ENCODE measurements at places on chromosomes 7 and 10.

GRCh38 chr10:16910793-16911164 lies 93.6 kb upstream of the RSU1 start:
- DNase-seq = no peak

GRCh38 chr10:75408911-75409885 lies 7.6 kb upstream of the ZNF503 start:
- DNase-seq = no peak

- DNase-seq = no peak
Measured at GRCh38 chr10:5549462-5550249, 24.9 kb downstream of the CALML3 start.

- peak; percentile 81 for DNase-seq
Measured at GRCh38 chr10:133274751-133275683, 1.7 kb downstream of the ADAM8 start.

GRCh38 chr7:25565949-25566348 lies 337.7 kb upstream of the NPVF start:
- DNase-seq = peak; percentile 68

GRCh38 chr7:95596198-95597063 lies at the start of gene PDK4:
TSS of gene PDK4 (minus strand) at chr7:95596516. CDS start at chr7:95596293, 223 bp downstream.
- DNase-seq = peak; percentile 7

DNA sequence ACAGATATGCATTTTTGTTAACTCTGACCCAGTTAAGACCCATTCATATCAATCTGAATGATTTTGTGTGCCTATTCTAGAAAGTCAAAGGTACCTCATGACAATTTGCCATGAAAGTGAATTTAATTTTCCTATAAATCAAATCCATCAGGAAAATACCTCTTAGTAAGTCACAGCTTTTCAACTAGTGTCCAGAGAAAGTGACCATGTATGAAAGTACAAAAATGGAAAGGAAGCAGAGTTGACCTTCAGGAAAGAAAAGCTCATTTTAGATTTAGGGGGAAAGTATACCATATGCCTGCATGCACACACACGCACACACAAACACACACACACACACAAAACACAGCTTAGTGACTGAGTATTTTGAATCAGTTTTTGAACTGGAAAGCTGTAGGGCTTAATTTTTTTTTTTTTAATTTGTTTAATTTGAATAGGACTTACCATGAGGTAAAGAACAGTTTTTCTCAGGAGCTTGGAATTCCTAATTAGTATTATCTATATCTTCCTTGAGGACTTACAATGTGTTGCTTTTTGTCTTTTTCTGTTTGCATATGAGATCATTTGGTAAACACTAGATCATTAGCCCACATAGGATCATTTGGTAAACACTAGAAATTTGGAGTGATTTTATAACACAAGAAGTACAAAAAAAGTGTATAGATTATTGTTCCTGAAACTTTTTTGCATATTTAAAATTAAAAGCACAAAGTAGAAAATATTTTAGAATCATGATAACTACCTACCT lies 61.6 kb downstream of the ZNF277 start:
- DNase-seq = no peak

- DNase-seq = no peak
Measured at GRCh38 chr10:88883448-88883809, 3.4 kb downstream of the STAMBPL1 start.

DNA sequence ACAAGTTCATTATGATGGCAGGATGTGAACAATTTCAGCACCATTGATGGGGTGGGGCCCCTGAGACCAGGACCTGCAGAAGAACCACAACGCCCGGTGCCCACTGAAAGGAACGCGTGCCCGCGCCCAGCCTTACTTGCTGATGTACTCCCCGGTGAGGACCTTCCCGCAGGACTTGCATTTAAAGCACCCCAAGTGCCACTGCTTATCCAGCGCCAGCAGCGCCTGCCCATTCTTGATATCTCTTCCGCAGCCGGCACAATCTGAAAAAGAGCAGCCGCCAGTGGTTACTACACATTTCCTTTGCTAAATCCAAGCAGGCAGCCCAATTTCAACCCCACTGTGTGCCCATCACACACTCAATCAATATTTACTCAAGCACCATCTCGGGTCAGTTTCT lies 110.6 kb downstream of the ABLIM1 start:
- no peak for DNase-seq

- DNase-seq = no peak
Measured at GRCh38 chr10:182441-183201, 47.4 kb downstream of the ZMYND11 start.

DNA sequence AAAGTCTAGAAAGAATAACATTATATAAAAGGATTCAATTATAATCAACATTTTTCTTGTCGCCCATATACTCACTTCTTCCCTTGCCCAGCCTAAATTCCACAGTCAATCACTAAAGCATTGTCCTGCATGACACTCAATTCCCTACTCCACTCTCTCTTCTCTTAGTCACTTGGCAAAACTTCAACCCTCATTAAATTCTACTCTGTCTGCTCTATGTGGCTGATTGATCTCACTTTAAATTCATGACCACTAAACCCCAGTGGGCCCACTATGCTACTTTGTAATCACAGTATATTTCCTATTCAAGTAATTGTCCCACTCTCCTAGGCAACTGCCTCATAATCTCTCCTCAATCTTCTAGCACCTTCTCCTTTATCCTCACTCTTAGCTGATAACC lies 54.1 kb downstream of the MTERF1 start:
- DNase-seq = no peak

DNA sequence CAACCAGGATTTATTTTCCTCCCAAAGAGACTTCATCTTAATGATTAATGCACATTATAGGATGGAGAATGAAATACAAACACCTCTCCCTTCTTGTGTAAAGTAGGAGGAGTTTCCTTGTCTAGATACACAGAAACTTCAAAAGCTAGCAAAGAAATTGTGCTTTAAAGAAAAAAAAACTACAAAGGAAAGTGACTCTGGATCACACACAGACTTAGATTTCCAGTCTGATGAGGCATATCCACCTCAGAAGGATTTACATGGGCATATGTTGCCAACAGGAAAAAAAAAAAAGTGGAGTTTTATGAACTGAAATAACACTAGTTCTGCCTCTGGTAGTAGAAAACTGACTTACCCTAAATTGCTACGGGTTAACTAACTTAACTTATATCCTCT lies 449.6 kb downstream of the KCNMA1 start:
- no peak for DNase-seq

- DNase-seq = no peak
Measured at GRCh38 chr10:100827819-100828737, 82.7 kb downstream of the PAX2 start.

GRCh38 chr7:155517969-155518368 lies 28.4 kb downstream of the CNPY1 start:
- DNase-seq = no peak

DNA sequence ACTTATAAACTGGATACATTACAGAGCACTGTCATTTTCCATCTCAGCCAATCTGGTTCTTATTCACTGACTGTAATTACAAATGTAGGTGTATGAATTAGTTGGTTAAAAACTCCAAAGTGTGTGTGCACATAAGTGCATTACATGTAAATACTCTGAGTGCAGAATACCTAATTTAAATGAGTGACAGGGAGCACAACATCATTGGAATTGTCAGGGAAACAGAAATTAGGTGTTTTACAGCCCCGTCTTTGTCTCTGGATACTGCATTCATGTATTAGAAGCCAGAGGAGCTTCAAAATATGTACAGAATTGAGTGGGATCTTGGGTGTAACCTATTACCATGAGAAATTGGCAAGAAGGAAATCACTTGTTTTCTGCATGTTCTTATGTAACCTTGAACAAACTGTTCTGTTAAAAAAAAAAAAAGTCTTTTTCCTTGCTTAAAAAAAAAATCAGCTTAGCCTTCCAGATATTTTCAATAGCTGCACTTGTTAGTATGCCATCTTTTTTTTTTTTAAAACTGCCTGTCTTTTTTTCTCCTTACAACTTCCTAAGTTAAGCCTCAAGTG lies 31.1 kb downstream of the CELF2 start:
- DNase-seq = no peak

- DNase-seq = no peak
Measured at GRCh38 chr7:3955751-3956696, 655.0 kb downstream of the SDK1 start.

GRCh38 chr10:79883986-79884385 lies 57.4 kb downstream of the NUTM2E start:
- no peak for DNase-seq

DNA sequence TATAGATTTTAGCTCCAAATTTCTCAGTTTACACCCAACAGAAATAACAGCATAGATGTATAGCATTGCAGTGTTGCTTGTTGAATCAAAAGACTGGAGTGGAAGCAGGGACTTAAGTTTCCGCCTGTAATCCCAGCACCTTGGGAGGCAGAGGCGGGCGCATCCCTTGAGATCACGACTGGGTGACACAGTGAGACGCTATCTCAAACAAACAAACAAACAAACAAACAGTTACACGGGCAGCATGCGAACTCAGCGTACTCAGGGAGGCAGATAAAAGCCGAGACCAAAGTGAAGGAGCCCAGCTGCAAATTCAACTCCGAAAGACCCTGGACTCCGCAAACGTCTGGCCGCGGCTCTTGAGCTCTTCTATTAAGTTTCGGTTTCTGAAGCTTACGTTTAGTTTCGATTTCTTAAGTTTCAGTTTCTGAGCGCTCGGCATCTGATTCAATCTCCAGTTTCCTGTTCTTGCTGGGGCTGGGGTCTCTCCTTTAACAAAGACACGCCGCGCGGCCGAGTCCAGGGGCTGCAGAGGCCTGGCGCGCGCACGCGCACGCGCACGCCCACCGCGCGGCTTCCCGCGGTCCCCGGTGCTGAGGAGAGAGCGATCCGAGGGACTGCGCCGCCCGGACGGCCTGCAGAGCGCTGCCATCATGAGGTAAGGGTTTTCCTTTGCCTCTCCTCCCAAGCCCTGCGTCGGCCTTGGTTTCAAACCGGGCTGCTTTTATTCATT lies at the start of gene IFIT5:
IFIT5 (plus strand) TSS at position 423 of the 733 bp plus-strand sequence; CDS start at position 654, 231 bp downstream.
- peak; percentile 72 for DNase-seq

- no peak for DNase-seq
Measured at GRCh38 chr10:101007915-101008822, 8.6 kb downstream of the LZTS2 start.

- DNase-seq = no peak
Measured at GRCh38 chr10:24900888-24901685, 51.3 kb downstream of the PRTFDC1 start.

- no peak for DNase-seq
Measured at GRCh38 chr10:30911303-30911863, 120.3 kb downstream of the ZNF438 start.

DNA sequence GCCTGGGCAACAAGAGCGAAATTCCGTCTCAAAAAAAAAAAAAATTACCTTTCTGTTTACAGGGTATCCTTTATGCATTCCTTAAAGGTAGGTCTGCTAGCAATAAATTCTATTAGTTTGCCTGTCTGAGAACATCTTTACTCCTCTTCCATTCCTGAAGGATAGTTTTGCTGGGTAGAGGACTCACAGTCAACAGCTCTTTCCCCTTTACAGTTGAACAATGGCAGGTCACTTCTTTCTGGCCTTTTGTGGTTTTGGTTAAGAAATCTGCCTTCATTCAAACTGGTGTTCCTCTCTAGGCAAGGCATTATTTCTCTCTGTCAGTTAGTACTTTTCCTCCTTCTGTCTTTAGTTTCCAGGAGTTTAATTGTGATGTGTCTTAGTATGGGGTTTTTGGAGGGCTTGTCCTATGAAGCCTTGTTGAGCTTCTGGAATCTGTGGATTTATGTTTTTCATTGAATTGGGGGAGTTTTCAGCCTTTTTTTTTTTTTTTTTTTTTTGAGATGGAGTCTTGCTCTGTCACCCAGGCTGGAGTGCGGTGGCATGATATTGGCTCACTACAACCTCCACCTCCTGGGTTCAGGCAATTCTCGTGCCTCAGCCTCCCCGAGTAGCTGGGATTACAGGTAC lies 4.8 kb upstream of the DNAAF5 start:
- no peak for DNase-seq
